ENCODE measurements at places on chromosomes 6 and 20. TPM values are rescaled to one million over a fixed set of nuclear protein-coding genes. Genes with fewer than 3 reads are reported as not detected.

GRCh38 chr6:81876971-81877370, 124.5 kb upstream of the TENT5A start:
- H3K36me3 ChIP-seq, result no peaks in the 10 kb centered on the region
- H3K4me1 ChIP-seq, result no peaks in the 10 kb centered on the region
- DNase-seq, result no peak
- no peak overlapping the region for H3K4me3 ChIP-seq
- H3K27ac ChIP-seq, result no peak overlapping the region

ADGB gene
- total RNA-seq, result not detected

DNA sequence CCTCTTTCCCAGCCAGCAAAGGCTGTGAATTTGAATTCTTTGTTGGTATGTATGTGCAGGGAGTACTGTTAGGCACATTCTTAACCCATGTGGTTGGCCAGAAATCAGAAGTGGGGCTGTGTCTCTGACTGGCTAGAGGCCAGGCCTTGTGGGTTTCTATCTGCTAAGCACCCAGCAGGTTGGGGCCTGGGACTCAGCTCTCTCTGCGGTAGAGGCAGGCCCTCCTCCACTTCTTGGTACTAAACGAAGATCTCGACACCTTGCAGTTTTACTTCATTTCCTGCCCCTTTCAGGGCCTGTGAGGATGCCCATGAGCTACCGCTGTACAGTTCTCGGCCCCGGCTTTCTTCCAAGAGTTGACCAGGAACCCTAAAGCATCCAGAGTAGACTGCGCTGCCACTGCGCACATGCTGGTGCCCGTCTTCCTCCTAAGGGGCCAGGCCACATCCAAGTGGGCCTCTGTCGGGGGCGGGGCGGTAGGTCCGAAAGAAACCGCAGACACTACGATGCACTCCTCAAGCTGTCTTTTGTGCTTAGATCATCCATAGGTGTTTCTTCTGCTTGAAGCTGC, 51.1 kb downstream of the TCP11 start:
- H3K4me3 ChIP-seq, result no peak overlapping the region
- no peak overlapping the region for H3K27ac ChIP-seq
- peaks cover 38% of the 10 kb centered on the region for H3K36me3 ChIP-seq
- no peaks in the 10 kb centered on the region for H3K27me3 ChIP-seq

- no peaks in the 10 kb centered on the region for H3K36me3 ChIP-seq
- DNase-seq, result no peak
- H3K27ac ChIP-seq, result no peak overlapping the region
- H3K27me3 ChIP-seq, result no peaks in the 10 kb centered on the region
- H3K4me3 ChIP-seq, result no peak overlapping the region
These were observed 114.6 kb downstream of the DLL1 start for GRCh38 chr6:170176136-170176897.

DNA sequence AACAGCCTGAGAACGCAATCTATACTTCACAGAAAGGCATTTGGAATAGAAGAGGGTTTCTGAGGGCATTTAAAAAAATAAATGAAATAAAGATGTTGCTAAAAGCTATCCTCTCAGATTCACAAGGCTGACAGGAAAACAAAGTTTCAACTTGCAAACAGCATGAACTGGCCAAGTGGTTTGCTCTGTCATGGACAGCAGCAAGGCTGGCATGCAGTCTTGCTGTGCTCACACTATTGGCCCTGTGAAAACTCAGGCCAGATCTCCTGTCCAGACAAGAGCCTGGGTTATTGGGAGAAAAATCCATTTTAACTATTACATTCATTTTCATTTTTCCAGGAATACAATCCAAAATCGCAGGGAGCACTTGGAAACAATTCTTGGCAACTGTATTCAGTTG, 506.2 kb upstream of the SLC35B3 start:
- no peaks in the 10 kb centered on the region for H3K27me3 ChIP-seq
- no peaks in the 10 kb centered on the region for H3K36me3 ChIP-seq
- no peak for DNase-seq
- no peak overlapping the region for H3K27ac ChIP-seq

- H3K36me3 ChIP-seq, result no peaks in the 10 kb centered on the region
- no peak for DNase-seq
- H3K27ac ChIP-seq, result no peak overlapping the region
- H3K4me1 ChIP-seq, result peaks cover 7% of the 10 kb centered on the region
- no peak overlapping the region for H3K4me3 ChIP-seq
These were observed 60.2 kb downstream of the PSMG4 start for GRCh38 chr6:3318821-3319540.

DNA sequence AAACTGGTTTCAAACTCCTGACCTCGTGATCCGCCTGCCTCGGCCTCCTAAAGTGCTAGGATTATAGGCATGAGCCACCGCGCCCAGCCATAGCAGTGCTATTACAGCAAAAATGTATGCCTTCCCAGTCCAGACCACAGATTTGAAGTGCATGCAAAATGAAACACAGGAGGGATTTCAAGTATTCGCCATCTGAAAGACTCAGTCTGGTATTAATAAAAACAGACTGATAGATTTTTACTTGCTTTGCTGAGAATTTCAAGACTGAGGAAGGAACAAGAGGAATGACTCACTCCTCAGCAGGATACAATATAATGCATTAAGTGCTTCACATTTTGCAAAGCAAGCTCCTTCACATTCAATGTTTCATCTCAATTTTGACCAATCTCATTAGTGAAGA, 134.9 kb downstream of the TMEM200A start:
- no peak overlapping the region for H3K27ac ChIP-seq
- no peaks in the 10 kb centered on the region for H3K27me3 ChIP-seq

All from activated B cell treated with CpG ODN at 0.5 μM for 24 hours (primary cell).